ENCODE measurements at places on chromosomes 12 and 14.
A peak's percentile ranks its signal among the peaks of the same experiment; 100 is the strongest.

GRCh38 chr12:31991815-31992214, 32.6 kb downstream of the RESF1 start:
- DNase-seq: no peak

DNA sequence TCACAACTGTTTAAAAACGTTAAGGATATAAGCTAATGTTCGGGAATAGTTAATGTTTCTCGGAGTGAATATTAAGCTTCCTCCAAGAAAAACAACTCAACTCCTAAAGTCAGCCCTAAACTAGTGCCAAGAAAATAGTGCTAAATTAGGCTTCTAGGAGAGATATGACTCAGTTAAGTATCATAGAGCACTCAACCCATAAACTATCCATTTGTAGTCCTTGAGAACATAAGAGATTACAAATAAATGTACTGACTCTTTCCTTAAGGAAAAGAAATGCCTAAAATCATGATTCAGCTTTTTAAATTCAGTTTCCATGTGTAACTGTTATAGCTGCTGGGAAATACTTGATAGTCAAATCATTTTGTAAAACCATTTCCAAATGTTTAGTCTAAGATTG, 117.1 kb downstream of the HMGA2 start:
- no peak for DNase-seq

DNA sequence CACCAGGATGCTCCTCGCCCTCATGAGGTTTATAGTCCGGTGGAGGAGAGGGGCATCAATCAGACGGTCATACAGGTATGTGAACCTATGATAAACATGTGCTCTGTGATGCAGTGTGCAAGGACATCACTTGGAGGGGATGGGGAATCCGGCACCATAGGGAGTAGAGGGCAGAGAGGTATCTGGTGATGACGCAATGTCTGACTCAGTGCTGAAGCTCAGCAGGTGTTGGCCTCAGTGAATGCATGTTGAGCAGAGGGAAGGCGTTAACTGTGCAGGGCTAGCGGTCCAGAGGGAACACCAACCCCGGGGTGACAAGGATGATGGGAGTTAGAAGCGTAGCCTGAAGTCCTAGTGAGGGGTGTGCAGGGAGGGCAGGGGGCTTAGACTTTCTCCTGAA, 200.9 kb downstream of the TMEM132C start:
- DNase-seq: no peak

GRCh38 chr12:48883305-48884161, 17.9 kb upstream of the RND1 start:
- no peak for DNase-seq

GRCh38 chr14:61351477-61351876, 30.1 kb downstream of the PRKCH start:
- no peak for DNase-seq

- DNase-seq: no peak
These were observed 438.3 kb downstream of the SLC16A7 start for GRCh38 chr12:60034147-60034546.

DNA sequence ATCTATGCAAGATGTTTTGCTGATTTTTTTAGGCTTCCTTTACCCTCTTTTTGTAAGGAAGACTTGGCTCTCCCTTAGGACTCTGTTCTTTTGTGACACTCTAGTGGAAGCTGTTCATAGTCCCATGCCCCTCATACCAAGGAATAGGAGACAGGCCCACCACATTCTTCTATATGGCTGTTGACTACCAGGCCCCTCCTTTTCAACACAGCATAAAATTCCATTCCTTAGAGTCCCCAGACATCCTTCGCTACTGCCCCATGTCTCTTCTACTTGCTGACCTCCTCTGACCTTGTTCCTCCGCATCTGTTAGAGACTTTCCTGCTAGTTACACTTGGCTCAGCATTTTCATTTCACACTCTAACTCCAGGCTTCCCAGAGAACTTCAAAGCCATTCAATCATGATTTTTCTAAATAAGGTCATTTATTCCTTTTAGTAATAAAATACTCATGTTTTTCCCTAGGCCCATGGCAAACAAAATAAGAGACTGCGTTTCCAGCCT, 9.7 kb downstream of the PIK3C2G start:
- no peak for DNase-seq

DNA sequence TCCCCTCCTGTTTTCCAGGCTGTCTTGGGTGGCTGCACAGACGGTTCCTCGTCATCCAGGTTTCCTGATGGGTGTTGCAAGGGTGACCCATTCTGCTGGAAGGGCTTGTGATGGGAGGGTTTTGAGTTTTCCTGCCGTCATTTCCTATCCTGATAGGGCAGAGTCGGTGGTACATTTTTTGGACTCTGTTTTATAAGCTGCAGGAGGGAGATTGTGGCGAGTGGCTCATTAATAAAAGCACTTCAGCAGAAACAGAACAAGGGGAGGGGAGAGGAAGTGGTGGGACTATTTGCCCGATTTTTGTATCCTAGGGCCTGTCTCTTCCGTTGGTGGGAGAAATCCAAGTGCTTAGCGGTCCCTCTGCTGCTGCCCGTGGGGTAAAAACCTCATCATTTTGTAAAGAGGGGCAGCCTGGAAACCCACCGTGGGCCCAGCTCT, 40.0 kb downstream of the TSPAN9 start:
- no peak for DNase-seq

- DNase-seq: peak; percentile 64
These were observed at the start of gene GRIN2B for GRCh38 chr12:13981296-13981962. Gene GRIN2B (minus strand): TSS chr12:13981602. CDS start chr12:13866208, 115,394 bp downstream.

- DNase-seq: no peak
These were observed 329.8 kb downstream of the MED13L start for GRCh38 chr12:115947696-115948062.

GRCh38 chr12:66258011-66258410, 44.3 kb upstream of the HELB start:
- no peak for DNase-seq

DNA sequence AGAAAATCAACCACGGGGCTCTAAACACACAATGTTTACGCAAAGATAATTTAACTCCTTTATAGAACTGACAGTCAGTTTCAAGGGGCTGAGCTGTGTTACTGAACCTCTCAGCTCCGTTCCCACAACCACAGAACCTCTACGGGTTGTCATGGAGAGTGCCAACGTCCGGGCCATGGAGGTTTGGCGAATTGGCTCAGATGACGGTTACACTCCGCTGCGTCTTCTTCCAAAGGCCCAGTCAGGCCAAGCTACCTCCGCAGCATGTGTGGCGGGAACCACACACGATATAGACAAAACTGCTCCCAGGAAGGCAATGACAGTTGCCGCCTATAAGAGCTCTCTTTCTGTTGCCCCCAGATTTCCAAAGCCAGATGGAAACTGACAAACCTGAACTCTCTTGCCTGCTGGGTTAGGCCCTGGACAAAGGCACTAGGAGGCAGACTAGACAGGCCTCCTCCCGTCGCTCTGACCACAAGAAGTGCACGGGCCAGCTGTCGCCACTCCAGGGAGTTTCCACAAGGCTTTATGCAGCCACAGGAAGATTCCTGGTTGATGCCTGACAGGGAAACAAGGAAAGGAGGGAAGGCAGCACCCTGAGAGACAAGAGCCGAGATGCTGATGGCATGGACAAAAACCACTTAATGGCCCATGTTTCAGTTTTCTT, 30.3 kb downstream of the CCDC88C start:
- DNase-seq: peak; percentile 95

GRCh38 chr14:97058074-97058467, 260.9 kb downstream of the VRK1 start:
- DNase-seq: no peak

DNA sequence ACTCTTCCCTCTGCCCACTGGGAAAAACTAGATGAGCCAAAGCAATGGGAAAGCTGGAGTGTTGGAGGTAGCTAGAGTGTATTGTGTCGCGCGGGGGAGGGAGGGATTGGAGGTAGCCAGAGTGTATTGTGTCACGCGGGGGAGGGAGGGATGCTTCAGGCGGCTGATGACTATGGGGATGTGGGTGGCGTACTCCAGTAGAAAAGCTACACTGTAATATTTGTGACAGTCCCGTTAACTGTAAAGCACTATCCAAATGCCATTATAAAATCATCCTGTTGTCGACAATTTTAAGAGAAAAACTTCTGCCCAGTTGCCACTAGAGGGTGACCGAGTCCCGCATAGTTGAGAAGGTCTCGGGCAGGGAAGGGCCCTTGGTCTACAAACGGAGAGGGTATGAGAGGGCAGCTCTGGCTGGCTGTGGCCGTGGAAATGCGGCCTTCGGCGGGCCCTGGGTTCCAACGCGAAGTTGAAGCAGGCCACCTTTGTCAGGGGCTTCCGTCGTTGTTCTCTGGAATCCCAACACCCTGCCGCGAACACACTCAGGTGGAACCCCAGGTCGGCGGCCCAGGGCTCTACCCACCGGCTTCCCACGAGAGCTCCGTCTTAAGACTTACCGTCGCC, 15.1 kb upstream of the PLEK2 start:
- DNase-seq: peak; percentile 97

DNA sequence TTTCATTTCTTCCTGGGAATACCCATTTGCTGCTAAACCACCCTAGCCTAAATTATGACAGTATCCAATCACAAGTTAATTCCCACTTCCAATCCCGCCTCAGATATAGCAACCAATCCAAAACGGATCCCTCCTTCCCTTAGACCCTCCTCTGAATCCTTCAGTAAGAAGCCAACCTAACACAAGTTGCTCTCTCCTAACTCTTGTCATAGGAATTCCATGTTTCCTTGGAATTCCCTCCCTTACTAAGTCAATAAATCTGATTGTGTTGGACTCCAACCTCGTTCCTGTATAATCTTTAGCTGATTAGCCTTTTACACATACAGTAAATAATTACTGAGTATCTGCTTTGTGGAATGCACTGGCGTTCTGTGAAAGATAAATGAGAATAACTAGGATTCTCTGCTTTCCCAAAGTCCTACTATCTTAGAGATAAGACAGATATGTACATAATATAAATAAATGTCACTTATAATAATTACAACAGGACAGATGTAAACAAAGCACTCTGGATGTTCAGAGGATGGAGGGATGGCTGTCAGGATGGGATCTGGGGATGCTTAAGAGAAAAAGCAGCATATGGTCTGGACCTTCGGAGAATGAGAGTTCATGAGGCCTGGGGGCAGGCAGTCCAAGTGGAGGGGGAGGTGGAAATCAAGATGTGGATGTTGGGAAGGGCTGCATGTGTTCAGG, 185.8 kb upstream of the SOX5 start:
- no peak for DNase-seq

- no peak for DNase-seq
These were observed 69.3 kb upstream of the FRMD6 start for GRCh38 chr14:51582437-51582836.

DNA sequence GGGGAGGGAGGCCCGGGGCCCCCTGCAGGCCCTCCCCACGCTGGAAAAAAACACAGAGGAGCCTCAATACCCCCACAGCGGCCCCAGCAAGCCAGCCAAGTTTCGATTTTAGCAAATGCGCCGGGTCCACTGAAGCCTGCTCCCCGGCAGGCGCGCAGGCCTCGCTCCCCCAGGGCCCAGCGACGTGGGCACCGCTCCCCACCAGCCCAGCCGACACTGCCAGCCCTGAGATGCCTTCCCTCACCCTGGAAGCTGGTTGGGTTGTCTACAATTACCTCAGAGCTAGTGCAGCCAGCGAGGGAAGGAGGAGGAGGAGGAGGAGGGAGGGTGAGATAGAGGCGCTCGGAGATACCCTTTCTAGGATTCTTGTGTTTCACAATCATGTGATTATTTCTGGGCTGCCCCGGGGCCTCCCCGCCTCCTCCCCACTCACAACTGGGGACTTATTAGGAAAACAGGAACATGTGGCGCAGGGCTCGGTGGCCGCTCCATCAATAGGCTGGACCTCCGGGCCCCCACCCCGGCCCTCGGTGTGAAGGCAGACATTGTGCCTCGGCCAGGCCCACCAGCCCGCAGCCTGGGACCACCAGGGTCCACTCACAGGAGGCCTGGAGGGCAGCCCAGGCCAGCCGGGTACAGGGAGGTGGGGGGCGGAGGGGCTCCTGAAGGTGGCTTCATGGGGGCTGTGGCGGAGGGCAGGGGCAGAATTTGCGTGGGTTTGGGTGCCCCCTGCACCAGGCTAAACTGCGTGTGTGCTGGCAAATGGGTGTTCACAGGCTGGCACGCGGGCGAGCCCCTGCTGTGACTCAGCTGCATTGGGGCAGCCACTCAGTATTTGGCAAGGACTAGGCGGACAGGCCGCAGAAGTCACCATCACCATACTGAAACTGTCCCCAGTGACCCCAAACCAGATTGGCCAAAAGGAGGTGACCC, 109.9 kb downstream of the NCOR2 start:
- DNase-seq: no peak

DNA sequence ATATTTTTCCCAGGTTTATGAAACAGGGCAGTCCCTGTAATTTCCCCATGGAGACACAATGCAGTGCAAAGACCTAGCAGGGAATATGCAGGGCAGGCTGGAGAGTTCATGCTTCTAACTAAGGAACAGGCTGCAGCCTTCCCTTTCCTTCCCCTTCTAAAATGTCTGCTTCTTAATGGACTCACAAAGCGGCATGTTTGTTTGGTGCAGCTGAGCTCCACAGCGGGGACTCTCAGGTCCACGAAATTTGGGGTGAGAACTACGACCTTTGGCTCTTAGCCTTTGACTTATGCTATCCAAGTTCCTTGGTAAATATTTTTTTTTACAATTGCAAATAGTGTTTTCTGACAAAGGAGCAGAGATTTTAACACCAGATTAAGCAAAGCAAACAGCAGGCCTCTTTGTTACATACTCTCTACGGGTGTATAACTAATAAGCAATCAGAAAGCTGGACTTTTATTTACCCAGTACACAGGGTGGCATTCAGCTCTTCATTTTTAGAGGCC, 323.6 kb downstream of the ZFP36L1 start:
- DNase-seq: no peak

DNA sequence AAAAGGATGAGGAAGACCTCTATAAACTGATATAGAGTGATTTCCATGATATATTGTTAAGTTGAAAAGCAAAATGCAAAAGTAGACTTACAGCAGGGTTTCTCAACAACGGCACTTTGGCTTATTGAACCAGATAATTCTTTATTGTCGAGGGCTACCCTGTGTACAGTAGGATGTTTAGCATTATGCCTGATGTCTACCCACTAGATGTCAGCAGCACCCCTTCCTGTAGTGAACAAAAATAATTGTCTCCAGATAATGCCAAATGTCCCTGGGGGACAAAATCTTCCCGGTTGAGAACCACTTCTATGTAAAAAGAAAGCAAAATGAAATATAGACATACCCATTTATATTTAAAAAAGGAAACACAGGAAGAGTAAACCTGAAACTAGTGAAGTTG, 32.4 kb downstream of the ABCD2 start:
- DNase-seq: no peak

GRCh38 chr12:65876898-65877721, 52.8 kb downstream of the HMGA2 start:
- no peak for DNase-seq

DNA sequence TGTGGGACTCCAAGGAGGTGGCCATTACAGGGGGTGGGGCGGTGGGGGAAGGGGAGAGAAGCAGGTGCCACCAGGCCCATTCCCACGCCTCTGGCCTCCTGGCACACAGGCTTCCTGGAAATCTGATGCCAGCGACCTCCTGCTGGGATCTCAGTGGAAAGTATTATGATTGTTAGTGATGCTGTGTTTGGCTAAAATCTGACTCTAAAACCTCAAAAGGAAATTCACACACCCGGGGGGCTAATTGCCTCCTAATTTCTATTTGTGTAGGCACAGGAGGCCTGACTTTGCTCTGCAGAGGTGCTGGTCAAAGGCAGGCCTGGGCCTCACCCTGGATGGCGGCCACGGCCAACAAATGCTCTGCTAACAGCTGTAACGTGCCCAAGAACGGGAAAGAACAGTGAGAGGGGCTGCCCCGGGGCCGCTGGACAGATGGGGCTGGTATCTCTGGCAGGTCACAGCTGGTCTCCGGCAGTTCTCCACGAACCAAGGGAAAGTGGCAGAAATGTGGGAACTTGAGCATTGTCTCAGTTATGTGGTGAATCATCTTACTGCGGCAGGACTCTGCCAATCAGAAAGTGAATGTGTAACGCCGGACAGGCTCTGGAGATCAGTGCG, 14.3 kb downstream of the FAM181A start:
- peak; percentile 95 for DNase-seq

- no peak for DNase-seq
These were observed 146.1 kb downstream of the METTL25 start for GRCh38 chr12:82504409-82504808.

Measured in DMS79 treated with DMSO at 0.1 percent for 48 hours (cell line).